CD4-positive, alpha-beta T cell treated with Interleukin-4 for 1 hour (primary cell): ENCODE measurements at places on chromosomes 13 and 19.

DNA sequence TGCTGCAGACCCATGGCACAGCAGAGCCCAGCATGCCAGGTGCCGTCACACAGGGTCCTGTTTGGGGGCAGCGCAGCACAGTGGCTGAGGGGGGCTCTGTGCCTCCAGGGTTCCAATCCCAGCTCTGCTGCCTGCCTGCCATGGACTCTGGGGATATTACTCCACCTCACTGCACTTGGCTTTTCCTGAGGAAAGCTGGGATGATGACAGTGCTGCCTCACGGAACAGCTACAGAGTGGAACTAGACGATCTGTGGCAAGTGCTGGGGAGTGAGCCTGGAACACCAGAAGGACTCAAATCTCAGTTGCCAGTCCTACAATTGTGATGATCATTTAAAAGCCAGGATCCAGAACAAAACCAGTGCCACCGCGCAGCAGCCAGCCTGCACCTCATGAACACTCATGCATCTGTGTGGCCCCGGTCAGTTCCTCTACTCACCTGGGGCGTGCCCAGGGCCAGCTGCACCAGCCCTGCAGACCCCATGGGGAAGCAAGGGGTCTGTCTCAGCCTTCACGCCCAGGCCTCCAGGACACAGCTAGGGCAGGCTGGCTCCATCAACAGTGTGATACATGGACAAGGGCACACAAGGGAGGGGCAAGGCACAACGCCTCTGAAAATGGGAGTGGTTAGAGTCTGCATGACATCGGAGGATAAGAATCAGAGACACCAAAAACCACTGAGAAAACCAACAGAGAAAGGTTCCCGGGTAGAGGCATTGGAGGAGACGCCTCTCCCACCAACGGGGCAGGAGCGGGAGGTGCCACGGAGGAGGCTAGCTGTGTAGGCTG is 55.2 kb downstream of the ATP7B start:
- DNase-seq, result no peak

GRCh38 chr19:51903192-51903591 is 1.6 kb downstream of the ZNF649 start:
- DNase-seq, result no peak

GRCh38 chr19:45591004-45591637 is 6.5 kb upstream of the OPA3 start:
- peak; percentile 28 for DNase-seq

GRCh38 chr13:50701469-50701868 is 142.0 kb downstream of the DLEU7 start:
- no peak for DNase-seq

DNA sequence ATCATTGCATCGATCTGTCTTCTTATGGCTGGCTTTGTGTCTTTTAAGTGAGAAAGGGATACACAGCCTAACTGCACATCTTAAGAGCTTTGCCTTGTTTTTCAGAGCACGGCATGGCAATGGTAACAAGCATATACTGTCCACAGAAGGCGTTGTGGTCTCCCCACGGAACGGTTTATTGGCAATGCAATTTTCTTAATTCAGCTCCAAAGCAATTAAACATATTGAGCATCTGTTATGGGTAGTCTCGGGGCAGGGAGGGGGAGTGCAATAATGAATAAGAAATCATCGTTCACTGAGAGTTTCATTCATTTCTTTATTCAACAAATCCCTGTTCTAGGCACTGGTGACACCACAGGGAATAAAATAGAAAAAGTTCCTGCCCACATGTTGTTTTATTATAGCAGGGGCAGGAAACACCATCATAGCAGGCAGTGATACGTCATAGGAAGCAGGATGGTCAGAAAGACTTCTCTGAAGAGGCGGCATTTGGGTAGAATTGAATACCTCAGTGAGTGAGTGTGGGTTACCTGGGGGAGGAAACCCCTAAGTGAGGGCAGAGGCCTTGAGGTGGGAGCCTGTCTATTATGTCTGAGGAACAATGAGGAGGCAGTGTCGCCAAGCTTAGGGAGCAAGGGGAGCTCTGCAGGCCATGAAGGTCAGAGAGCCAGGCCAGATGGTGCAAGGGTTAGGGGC is 185.7 kb upstream of the KL start:
- DNase-seq, result no peak

DNA sequence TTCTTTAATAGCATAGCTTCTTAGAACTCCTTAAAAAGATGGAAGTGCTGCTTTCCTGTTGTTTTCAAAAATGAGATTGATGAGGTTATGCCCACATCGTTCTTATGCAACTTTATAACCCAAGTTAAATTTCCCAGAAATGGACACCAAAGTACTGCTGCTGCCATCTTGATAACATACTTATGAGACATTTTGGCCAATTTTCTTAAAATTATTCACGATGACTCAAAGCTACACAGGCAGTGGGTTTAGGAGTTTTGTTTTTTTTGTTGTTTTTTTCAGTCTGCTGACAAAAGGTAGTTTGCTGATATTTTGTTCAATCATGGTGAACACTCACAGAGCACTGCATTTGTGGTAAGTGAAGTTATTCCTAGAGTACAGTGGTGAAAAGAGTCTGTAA is 54.9 kb upstream of the RFC3 start:
- DNase-seq, result no peak

GRCh38 chr13:44710576-44710975 is 134.4 kb upstream of the TSC22D1 start:
- DNase-seq, result no peak
